ENCODE measurements at places on chromosomes 11 and 22.

- no peak for DNase-seq
Measured at GRCh38 chr11:70888061-70888460, 364.3 kb downstream of the SHANK2 start.

DNA sequence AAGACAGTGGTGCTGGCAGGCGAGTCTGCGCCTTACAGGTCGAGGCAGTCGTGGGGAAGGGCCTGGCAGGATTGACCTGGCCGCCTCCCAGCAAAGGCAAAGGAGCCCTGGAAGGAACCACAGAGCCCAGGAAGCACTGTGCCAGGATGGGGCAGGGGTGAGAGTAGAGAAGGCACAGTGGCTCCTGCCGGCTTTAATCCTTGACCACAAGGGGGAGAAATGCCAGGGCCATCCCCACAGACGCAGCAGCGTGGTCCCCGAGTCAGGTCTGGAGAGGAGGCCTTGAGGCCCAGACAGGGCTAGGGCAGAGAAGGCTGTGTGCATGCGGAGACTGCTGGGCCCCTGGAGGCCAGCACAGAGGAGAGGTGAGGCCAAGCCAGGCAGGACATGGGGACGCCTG is 9.9 kb upstream of the NDUFS8 start:
- DNase-seq: no peak

DNA sequence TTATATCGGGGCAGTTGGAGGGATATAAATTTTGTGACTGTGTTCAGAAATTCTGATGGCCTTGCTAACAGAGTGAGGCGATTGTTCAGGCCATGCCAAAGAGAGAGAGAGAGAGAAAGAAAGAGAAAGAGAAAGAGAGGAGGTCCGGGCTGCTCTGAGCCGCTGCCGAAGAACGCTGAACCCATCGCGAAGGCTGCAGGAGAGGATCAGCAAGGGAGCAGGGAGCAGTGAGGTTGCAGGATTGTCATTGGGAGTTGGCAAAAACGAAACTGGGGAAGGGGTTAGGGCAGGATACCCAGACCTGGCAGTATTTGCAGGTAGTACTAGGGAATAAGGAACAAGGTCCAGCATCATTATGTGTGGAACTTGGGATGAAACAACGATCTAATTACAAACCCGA is 537.1 kb downstream of the INSC start:
- DNase-seq: no peak

- no peak for DNase-seq
Measured at GRCh38 chr11:82818409-82819043, 81.7 kb downstream of the PRCP start.

DNA sequence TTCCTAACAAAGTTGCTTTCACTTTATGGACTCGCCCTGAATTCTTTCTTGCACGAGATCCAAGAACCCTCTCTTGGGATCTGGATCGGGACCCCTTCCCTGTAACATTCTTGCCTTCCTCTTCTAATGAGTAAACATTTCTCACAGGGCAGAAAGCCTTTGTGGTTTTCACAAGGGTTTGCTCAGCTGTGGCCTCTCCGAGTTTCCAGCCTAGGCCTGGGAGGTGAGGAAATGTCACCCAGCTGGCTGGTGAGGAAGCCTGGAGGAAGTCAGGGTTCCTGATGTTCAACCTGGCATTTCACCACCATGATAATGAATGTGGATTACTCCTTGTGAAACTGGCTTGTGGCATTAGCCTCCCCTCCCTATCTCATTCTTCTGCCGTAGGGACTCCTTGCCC is 224.9 kb downstream of the DSCAML1 start:
- no peak for DNase-seq
